ENCODE measurements at places on chromosomes 3 and 15.

- no peak for DNase-seq
Measured at GRCh38 chr3:114374433-114374990, 80.7 kb downstream of the TIGIT start.

- DNase-seq: no peak
Measured at GRCh38 chr3:183826448-183827250, 1.3 kb upstream of the MAP6D1 start.

DNA sequence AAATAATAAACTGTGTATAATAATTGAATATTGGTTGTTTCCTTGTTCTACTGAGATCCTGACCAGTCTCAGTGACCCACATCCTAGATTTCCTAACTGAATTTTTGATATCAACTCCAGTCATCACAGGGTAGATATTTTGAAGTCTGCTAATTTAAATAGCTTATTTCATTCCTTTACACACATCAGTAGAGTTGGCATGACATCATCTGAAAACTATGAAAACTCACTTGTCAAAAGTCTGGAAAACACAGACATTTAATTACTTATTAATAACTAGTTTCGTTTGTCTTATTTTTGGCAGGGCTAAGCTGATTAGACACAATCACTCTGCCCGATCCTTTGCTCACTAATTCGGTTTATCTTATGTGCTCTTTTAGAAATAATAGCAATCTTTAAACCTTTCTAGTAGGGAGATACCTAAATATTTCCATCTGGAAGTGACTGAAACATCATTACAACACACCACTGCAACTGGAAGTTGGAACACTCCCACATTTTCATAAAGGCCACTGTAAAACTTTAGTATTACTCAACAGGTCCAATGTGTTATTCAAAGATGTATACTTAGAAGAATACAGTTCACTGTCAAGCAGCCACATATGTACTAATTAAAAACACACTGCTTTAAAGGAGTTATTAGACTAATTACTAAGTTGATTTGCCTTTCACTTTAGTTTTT is 198.4 kb upstream of the ZNF717 start:
- DNase-seq: no peak

- DNase-seq: no peak
Measured at GRCh38 chr3:159158213-159158612, 356.4 kb downstream of the MFSD1 start.

All from T follicular helper cell (primary cell).